ENCODE measurements at places on chromosomes 4 and X. TPM values are rescaled to one million over a fixed set of nuclear protein-coding genes. Genes with fewer than 3 reads are reported as not detected.

DNA sequence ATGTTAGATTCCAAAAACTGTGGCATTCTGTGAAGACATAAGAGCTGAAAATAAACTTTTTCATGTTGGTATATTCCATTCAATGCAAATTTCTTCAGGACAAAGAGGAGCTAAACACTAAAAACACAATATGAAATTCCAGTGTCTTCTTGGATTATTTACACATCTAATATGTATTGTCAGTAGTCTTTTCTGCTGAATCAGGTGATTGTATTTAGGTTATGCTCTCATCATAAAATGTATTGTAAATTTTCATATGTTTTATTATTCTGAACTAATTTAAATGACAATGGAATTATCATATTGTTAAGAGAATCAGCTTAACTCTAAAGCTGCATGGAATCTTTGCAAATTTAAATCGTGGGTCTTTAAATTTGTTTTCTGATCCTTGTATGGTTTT lies 526.7 kb downstream of the PDHA2 start:
- H3K36me3 ChIP-seq = no peaks in the 10 kb centered on the region
- no peaks in the 10 kb centered on the region for H3K27me3 ChIP-seq
- no peak for DNase-seq
- no peak overlapping the region for H3K27ac ChIP-seq

DNA sequence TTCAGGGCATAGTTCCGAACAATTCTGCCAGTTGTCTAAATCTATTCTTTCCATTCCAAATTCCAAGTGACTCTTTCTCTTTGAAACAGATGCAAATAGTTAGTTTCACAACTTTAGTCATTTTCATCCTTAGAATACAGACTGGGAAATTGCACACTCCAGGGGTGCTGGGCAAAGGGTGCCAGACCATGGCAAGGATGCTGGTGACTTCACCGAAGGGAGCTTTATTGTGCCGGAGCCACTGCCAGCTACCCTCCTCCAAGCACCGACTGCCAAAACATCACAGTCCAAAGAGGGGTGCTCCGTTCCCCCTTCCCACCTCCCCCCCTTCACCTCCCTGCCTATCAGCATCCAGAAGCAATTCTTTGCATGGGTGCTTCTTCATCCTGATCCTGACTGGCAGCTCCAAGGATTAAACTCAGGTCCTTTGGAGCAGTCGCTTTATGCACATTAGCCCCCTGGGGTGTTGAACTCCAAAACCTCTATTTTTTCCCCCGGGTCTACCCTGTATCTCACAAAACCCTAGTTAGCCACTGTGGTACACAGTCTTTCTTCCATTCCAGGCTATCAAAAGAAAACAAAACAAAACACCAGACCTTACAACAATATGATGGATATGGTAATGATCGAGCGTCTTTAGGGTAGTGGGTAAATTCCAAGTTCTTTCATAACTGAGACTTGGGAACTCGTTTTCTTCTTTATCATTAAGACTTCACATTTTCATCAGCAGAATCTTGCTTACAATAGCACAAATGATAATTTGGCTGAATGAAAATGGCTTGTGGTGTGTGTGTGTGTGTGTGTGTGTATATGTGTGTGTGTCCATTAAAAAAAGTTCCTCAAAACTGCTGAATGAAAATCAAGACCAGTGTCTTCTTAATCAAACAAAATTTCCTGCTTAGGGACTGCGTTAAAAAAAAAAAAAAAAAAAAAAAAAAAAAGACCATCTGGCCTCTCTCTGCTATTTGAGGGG lies 28.7 kb downstream of the MID1 start:
- H3K27ac ChIP-seq = no peak overlapping the region
- no peak overlapping the region for H3K4me3 ChIP-seq
- no peaks in the 10 kb centered on the region for H3K4me1 ChIP-seq

- H3K27ac ChIP-seq = no peak overlapping the region
- no peak for DNase-seq
- H3K4me3 ChIP-seq = no peak overlapping the region
These were observed 30.8 kb upstream of the GPR78 start for GRCh38 chr4:8549352-8549931.

GRCh38 chrX:69896046-69896445 lies 153.7 kb downstream of the AWAT2 start:
- H3K27ac ChIP-seq = no peak overlapping the region
- H3K27me3 ChIP-seq = no peaks in the 10 kb centered on the region

- no peak for DNase-seq
- no peak overlapping the region for H3K27ac ChIP-seq
- H3K27me3 ChIP-seq = no peaks in the 10 kb centered on the region
- H3K4me1 ChIP-seq = no peaks in the 10 kb centered on the region
These were observed 378.4 kb downstream of the ANKRD50 start for GRCh38 chr4:124334119-124334518.

Gene VCX3A
- not detected for total RNA-seq

Data from T-cell (primary cell).